ENCODE measurements at places on chromosomes 6 and 20.

GRCh38 chr6:2841264-2842138, at the start of gene SERPINB1:
Gene SERPINB1, minus strand, starts transcription at chr6:2841863. Its CDS starts 1,277 bp downstream, at chr6:2840586.
- DNase-seq, result peak; percentile 42

- DNase-seq, result peak; percentile 10
Measured at GRCh38 chr6:26536571-26537159, 1.5 kb upstream of the HMGN4 start.

- DNase-seq, result no peak
Measured at GRCh38 chr20:46757754-46758678, 48.6 kb downstream of the SLC2A10 start.

DNA sequence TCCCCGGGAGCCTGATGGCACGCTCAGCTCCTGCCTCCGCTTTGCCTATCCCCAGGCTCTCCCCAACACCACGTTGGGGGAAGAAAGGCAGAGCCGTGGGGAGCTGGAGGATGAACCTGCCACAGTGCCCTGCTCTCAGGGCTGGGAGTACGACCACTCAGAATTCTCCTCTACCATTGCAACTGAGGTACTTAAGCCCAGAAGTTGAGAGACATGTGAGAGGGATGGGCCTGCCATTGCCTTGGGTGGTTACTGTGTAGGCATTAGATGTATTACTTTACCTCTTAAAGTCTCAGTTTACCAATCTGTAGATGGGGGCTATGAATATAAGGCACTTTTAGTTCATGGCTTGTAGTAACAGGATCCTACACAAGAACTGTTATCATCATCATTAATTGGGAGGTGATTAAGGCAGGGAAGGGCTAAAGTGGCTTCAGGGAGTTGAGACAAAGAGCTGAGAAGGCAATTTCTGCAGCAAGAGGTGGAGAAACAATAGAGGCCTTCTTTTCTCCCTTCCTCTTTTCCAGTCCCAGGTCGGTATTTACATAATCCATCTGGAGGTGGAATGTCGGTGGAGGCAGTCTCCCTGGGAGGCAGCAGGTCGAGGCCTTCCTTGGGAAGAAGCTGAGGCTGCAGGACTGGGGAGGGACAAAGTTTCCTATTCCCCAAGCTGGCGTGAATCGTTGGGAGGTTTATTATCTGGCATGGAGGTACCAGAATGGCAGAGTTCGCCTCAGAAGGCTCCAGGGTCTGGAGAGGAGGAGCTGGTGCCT, 691 bp downstream of the SLC22A7 start:
- DNase-seq, result no peak

DNA sequence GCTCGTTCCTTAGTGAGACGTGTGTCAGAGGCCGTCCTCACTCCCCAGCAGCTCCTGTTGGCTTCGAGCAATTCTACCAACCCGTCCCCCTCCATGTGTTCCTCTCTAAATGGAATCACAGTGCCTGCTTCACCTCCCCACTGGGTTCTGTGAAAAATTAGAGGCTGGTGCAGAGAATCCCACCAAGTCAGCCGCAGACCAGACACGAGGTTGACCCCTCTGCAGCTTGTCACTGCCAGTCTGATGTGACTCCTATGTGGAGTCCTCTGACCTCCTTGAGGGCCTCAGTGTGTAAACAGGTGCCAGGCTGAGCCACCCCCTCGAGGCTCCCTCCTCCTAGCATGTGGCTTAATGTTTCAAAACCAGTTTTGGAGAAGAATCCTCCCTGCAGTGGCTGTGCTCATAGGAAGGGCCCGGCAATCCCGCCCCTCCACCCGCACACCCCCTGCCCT, 12.6 kb upstream of the IRF4 start:
- DNase-seq, result no peak

DNA sequence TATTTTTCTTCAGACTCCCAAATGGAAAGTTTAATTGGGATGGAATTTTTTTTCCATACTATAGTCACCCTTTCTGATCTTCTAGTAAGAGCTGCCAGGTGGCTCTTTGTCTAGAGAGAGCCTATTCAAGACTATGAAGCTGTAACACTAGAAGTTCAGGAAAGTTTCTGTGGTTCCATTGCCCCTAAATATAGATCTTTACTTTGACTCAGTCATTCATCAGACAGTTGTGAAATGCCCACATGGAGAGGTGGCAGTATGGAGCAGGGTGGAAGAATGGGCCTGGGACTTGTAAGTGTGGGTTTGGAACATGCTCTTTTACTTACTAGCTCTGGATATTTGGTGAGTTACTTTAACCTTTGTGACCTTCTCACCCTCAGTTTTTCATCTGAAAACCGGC, 87.8 kb downstream of the CTNNBL1 start:
- no peak for DNase-seq

GRCh38 chr6:43308101-43308989, at the start of gene CRIP3:
Gene CRIP3, minus strand, starts transcription at chr6:43308826. Its CDS starts 34 bp downstream, at chr6:43308792.
- DNase-seq, result no peak

- DNase-seq, result no peak
Measured at GRCh38 chr6:48194596-48195295, 83.7 kb upstream of the PTCHD4 start.

- DNase-seq, result peak; percentile 35
Measured at GRCh38 chr20:3753098-3753497, 14.5 kb downstream of the ADISSP start.

GRCh38 chr6:56992703-56993102, 37.8 kb downstream of the BEND6 start:
- no peak for DNase-seq

GRCh38 chr6:156694679-156695078, 82.5 kb upstream of the ARID1B start:
- no peak for DNase-seq

Data from nucleus accumbens (tissue), 56 donors.